Adrenal gland (tissue), 19 donors: ENCODE measurements at places on chromosomes 7 and 10. TPM values are rescaled to one million over a fixed set of nuclear protein-coding genes. Genes with fewer than 3 reads are reported as not detected.

GRCh38 chr7:18715988-18716387 lies 220.4 kb downstream of the HDAC9 start:
- DNase-seq: no peak

DNA sequence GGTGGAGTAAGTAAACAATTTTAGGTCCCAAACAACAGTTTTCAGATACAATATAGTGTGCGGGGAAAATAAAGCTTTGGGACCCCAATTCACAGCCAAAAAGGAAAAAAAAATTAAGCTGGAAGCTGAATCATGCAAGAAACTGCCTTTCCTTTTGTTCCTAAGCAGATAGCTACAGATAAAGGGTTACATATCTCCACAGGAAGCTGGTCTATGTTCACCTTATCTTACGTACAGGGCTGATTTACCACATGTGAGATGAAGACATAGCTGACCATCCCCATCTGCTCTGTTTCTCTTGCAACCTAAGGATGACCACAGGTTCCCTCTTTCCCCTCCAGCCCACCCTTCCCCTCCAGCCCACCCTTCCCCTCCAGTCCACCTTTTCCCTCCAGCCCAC lies 14.2 kb upstream of the PFKP start:
- no peak for DNase-seq

DNA sequence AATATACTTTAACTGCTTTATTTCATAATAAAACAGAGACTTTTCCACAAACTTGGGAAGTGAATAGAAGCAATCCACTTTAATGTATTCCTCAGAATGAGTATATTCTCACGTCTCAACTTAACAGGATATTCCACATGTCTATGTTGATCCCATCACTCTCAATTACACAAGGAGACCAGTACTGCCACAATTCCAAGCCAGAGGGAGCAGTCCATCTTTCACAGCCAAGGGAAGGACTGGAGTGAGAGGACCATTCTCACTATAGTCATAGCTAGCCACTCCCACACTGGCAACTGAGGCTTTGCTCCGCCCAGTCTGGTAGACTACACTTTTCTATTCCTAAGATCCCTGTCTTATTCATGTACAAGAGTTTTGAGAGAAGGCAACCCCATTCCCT lies 553.9 kb downstream of the CNTNAP2 start:
- DNase-seq: no peak

- DNase-seq: no peak
Measured at GRCh38 chr10:89171996-89172395, 35.1 kb downstream of the CH25H start.

Gene NCF1
- total RNA-seq: 1.8 TPM

Gene ACSL5
- total RNA-seq: 2.1 TPM

- DNase-seq: no peak
Measured at GRCh38 chr10:79143879-79144278, 75.1 kb downstream of the ZMIZ1 start.

DNA sequence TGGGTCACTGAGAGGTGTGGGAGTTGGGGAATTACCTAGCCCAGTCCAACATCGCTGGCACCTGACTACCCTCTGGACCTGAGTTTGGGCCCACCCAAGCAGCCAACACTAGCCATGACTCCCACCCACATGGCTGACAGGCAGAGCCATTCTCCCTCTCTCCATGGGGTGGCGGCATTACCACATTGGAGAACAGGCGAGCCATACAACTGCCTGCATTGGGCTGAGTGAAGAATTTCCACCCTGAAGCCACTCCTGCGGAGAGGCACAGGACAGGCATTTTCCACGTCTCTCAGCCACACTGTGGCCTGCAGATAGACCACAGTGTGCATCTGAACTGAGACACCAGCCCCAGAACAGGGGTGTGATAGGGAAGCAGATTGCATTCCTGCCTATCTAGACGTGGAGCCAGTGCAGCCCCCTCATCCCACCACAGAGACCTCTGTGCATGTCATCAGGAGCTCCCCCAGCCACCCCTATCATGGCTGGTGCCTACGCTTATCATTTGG lies 58.2 kb upstream of the ANTXRL start:
- DNase-seq: peak; percentile 73

Gene LIPJ
- total RNA-seq: not detected

DNA sequence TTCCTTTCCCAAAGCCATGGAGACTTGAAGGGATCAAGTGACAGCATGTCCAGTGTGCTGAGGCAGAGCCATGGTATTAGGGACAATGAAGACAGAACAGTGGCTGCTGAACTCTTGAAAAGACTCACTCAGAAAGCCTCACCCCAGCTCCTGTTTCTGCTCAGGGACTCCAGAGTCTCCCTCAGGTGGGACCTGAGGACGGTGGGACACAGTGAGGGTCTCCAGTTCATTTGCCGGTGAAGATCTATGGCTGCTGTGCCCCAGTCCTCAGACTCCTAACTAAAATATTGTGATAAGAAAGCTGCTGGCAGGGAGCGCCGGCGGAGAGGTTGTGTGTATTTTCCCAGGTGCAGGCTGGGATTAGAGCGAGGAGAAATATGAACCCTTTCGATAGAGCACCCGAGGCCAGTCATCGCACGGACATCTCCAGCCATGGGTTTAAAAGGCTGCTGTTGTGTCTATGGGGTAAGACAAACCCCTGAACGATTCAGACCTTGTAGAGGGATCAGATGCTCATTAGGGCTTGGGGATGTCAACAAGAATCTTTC lies 57.2 kb downstream of the C7orf25 start:
- no peak for DNase-seq

Gene FAM241B
- total RNA-seq: 3.2 TPM

DNA sequence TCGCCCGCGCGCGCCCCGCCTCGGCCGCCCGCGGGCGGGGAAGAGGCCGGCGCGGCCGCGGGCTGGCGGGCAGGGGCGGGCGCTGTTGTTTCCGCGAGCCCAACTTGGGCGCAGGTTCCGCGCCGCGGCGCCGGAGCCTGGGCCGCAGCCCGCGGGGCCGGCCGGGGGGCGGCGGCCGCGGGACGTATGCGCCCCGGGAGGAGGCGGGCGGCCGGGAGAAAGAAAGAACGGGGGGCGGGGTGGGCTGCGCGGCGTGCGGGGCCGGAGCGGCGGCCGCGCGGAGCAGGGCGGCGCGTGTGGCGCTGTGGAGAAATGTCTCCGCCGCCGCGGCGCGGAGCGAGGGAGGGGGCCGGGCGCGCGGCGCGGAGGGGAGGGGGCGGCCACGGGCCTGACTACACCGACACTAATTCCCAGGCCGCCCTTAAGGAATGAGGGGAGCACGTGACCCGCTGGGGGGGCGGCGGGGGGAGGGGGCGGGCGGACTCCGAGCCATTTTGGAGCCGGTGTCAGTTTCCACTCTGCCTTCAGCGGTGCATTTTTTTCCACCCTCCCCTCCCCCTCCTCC lies at the start of gene BMI1:
Gene BMI1, plus strand, starts transcription at position 509 of the 565 bp plus-strand sequence. CDS start 5,351 bp downstream, outside the sequence.
- DNase-seq: peak; percentile 83

Gene LYZL2
- 1.4 TPM for total RNA-seq

Gene TRPV6
- total RNA-seq: not detected

GRCh38 chr7:132149436-132150304 lies 426.6 kb downstream of the PLXNA4 start:
- DNase-seq: no peak

Gene PLAC9
- 12.8 TPM for total RNA-seq

Gene DGKI
- total RNA-seq: 3.2 TPM

- no peak for DNase-seq
Measured at GRCh38 chr10:78860260-78860914, 208.4 kb upstream of the ZMIZ1 start.

GRCh38 chr10:65798133-65798532 lies 1127.7 kb upstream of the LRRTM3 start:
- no peak for DNase-seq

Gene TECPR1
- 16.4 TPM for total RNA-seq

- DNase-seq: no peak
Measured at GRCh38 chr7:80827239-80827633, 91.6 kb downstream of the SEMA3C start.
